ENCODE measurements at places on chromosomes 5 and 9. TPM values are rescaled to one million over a fixed set of nuclear protein-coding genes. Genes with fewer than 3 reads are reported as not detected.

GRCh38 chr9:129166623-129167557, 11.2 kb downstream of the IER5L start:
- H3K4me1 ChIP-seq = peaks cover 33% of the 10 kb centered on the region
- no peaks in the 10 kb centered on the region for H3K27me3 ChIP-seq

DNA sequence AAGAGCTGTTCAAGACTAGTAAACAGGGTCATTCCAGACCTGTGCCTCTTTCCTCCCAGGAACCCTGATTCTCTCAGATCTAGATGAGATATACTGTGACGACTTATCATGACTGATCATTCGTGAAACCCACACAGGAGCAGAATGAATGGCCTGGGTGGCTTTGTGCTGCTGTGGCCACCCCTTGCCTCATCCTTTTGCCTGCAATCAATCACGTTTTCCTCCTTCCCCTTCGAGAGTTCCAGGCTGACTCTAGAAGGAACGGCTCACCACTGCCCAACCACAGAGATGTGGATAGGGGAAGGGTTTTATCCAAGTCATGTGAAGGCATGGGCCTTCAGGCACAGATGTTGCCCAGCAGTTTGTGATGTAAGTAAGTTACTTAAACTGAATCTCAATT, 5.8 kb downstream of the ANXA6 start:
- peaks cover 50% of the 10 kb centered on the region for H3K4me1 ChIP-seq
- H3K27me3 ChIP-seq = no peaks in the 10 kb centered on the region
- no peak overlapping the region for H3K4me3 ChIP-seq
- H3K36me3 ChIP-seq = peaks cover 19% of the 10 kb centered on the region

Gene TSLP
- 0.20 TPM for total RNA-seq

DNA sequence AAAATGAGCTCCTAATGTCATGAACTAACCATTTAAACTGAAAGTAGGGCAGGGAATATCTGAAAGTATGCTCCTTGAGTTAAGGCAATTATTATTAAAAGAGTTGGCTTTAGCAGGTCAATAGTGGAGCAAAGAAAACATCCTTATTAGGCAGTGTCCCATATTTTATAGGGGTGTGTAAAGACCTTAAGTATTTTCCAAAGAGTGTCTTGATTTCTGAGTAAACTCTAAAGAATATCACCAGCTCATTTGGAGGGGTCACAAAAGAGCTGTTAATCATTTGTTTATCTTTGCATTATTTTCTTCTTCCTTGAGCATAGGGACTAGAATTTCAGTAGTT, 109.3 kb downstream of the MUSK start:
- H3K27ac ChIP-seq = no peak overlapping the region
- no peaks in the 10 kb centered on the region for H3K27me3 ChIP-seq
- DNase-seq = no peak
- no peak overlapping the region for H3K4me3 ChIP-seq
- no peaks in the 10 kb centered on the region for H3K36me3 ChIP-seq

All from spinal cord (tissue), 10 donors.